ENCODE measurements at places on chromosomes 12 and 14.

- no peak for DNase-seq
Measured at GRCh38 chr14:104360501-104360900, 219.1 kb upstream of the C14orf180 start.

DNA sequence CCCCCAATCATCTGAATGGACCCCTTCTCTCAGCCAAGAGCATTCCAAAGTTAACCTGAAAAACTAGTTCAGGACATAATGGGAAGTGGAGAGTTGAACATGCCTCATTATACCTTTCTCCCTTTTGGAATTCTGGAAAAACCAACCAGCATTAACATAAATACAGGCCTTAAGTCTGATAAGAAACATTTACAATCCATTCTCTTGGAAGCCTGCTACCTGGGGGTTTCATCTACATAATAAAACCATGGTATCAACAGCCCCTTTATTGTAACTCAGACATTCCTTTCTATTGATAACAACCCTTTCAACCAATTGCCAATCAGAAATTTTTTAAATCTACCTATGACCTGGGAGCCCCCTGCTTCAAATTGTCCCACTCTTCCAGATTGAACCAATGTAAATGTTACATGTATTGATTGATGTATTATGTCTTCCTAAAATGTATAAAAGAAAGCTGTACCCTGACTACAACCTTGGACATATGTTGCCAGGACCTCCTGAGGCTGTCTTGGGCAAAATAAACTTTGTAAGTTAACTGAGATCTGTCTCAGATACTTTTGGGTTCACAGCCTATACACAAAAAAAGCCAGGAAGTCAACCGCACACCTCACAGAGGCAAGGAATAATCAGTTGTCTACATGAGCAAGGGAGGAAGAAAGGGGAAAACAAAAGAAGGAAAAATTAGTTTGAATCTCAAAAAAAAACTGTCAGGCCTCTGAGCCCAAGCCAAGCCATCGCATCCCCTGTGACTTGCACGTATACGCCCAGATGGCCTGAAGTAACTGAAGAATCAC, 17.6 kb upstream of the SSTR1 start:
- DNase-seq: no peak

DNA sequence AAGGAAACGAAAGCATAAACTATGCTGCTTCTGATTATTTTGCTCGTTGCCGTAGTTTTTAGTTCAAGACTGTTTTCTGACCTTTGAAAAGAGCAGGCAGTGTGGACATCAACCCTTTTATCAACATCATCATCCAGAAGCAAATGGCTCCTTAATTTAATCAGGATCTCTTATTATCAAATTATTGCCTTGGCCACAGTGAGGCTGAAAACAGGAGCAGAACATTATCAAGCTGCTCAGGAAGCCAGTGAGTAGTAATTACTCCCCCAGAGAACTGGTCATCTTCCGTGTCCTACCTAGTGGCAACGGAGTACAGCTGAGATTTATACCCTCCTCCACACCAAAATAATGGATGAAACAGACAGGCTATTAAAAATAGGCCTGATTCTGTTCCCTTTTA, 2.2 kb upstream of the DIABLO start:
- no peak for DNase-seq

GRCh38 chr12:105978686-105979085, 160.1 kb downstream of the NUAK1 start:
- no peak for DNase-seq

GRCh38 chr14:88612981-88613380, 50.1 kb downstream of the ZC3H14 start:
- no peak for DNase-seq

- no peak for DNase-seq
Measured at GRCh38 chr12:106133136-106134087, 5.3 kb downstream of the NUAK1 start.

Measured in cortex of kidney (tissue), 1 donor.